ENCODE measurements at places on chromosomes 6 and 20.

- H3K27me3 ChIP-seq = peaks cover 62% of the 10 kb centered on the region
- no peaks in the 10 kb centered on the region for H3K36me3 ChIP-seq
- H3K4me1 ChIP-seq = peaks cover 10% of the 10 kb centered on the region
- peak within 1 kb of the TSS; percentile 32 for H3K27ac ChIP-seq
- peak within 1 kb of the TSS; percentile 84 for H3K4me3 ChIP-seq
Observed at GRCh38 chr6:88165844-88166492, at the start of gene CNR1. TSS of gene CNR1 (minus strand) at chr6:88166347. CDS start at chr6:88145274, 21,073 bp downstream.

DNA sequence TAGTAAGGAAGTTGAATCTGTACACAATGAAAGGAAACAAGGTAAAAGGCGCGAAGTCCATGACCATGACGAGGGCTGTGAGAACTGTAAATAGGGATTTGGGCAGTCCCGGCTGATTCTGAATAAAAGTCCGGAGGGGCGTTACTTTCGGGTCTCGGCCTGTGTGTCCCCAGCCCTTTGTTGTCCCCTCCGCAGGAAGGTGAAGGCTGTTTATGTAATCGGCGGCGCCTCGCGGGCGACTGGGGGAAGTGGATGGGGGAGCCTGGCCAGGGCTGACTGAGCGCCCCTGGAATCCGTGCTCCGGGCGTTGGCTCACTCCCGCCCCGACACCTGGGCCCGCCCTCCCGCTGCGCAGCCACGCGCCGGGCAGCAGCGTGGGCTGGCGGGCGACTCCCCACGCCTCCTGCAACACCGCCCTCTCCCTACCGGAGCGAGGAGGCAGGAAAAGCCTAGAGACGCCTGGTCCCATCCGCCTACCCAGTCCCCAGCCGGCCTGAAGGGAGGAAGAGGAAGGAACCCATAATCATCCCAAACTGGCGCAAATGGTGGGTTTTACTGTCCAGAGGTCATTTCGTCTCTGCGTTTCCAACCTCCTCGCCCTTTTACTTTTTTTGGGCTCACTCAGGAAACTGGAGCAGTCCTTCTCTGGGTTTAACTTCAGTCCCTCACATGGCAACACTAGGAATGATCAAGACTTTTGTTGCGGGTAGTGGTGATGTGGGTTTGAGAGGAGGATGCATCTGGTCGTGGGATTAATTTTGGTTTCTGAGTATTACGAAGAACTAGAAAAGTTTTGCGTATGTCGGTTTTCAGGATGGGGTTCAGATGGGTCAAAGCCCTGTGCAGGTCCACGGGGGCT, 12.1 kb downstream of the TRIM31 start:
- peak overlapping the region; percentile 51 for H3K27ac ChIP-seq
- peaks cover 22% of the 10 kb centered on the region for H3K4me1 ChIP-seq
- no peaks in the 10 kb centered on the region for H3K36me3 ChIP-seq
- H3K4me3 ChIP-seq = peak overlapping the region; percentile 28
- peak; percentile 80 for DNase-seq

DNA sequence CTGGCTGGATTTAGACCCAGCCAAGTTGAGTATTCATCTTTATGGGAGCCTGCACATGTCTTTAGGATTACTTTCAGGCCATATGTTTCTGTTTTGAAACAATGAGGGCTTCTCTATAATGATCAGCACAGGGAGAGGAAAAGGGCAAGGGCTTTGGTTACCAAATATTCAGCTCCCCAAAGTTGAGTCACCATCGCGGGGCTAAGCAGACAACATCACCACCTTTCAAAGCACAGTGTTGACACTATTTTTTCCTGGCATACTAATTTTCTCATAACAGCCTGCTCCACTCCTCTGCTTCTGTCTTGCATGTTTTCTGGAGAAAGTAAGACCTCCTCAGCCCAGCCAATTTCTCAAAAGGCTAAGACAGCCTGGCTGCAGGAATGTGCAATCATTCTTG, 4.9 kb downstream of the SCML4 start:
- H3K4me1 ChIP-seq = peaks cover 27% of the 10 kb centered on the region
- DNase-seq = no peak
- H3K27ac ChIP-seq = no peak overlapping the region
- H3K27me3 ChIP-seq = no peaks in the 10 kb centered on the region

DNA sequence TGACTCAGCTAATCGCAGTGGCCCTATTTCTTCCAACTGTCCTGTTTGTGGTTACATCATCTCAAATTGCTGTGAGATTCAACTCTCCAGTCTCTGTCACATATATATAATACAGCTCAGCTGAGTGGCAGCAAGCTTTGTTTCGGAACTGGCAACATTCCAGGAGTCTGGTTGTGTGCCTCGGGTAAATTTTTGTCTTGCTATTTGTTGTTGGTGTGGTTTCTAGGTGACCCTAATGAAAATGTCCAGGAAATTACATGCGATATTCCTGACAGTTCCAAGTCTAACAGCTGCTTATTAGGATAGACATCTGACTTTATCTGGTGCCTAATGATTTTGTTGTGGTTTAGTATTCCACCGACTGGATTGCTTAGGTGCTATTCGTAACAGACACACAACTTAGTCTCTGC, 581.8 kb downstream of the CD109 start:
- no peaks in the 10 kb centered on the region for H3K27me3 ChIP-seq
- no peaks in the 10 kb centered on the region for H3K36me3 ChIP-seq
- H3K27ac ChIP-seq = no peak overlapping the region
- no peaks in the 10 kb centered on the region for H3K4me1 ChIP-seq
- peak; percentile 19 for DNase-seq
- no peak overlapping the region for H3K4me3 ChIP-seq

DNA sequence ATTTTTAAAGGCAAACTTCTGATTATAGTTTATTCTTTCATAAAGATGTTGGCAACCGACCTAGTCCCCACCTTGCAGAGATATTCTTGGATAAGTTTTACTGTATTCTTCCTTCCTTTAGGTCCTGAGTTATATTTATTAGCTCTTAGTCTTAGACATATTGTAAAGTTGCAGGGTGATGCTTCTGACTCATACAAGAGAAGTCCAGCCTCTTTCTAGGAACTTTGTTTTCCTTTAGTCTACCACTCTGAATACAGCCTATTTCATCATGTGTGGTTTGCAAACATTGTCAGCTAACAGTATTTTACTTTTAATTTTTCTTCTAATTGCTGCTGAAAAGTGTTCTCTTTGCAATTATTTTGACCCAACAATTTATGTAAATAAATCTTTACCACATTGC, 686.7 kb downstream of the COL12A1 start:
- no peaks in the 10 kb centered on the region for H3K27me3 ChIP-seq
- H3K27ac ChIP-seq = no peak overlapping the region
- H3K4me1 ChIP-seq = no peaks in the 10 kb centered on the region
- H3K36me3 ChIP-seq = no peaks in the 10 kb centered on the region

- no peaks in the 10 kb centered on the region for H3K36me3 ChIP-seq
- no peaks in the 10 kb centered on the region for H3K27me3 ChIP-seq
- H3K27ac ChIP-seq = peak overlapping the region; percentile 90
- DNase-seq = no peak
- peaks cover 35% of the 10 kb centered on the region for H3K4me1 ChIP-seq
Observed at GRCh38 chr6:111550953-111551352, 54.7 kb downstream of the TRAF3IP2 start.

GRCh38 chr20:62285151-62285550, 17.6 kb upstream of the ADRM1 start:
- H3K4me1 ChIP-seq = no peaks in the 10 kb centered on the region
- H3K27ac ChIP-seq = no peak overlapping the region
- DNase-seq = no peak
- H3K36me3 ChIP-seq = no peaks in the 10 kb centered on the region
- no peak overlapping the region for H3K4me3 ChIP-seq

Data from hepatocyte (in vitro differentiated cells).